Fibroblast of upper back skin (primary cell): ENCODE measurements at places on chromosomes 2 and 18.

GRCh38 chr2:213104092-213104902 lies 47.1 kb downstream of the IKZF2 start:
- DNase-seq, result peak; percentile 35

GRCh38 chr2:216217904-216218260 lies 108.7 kb downstream of the XRCC5 start:
- DNase-seq, result no peak

GRCh38 chr2:32739664-32740063 lies 111.8 kb downstream of the TTC27 start:
- peak; percentile 37 for DNase-seq

DNA sequence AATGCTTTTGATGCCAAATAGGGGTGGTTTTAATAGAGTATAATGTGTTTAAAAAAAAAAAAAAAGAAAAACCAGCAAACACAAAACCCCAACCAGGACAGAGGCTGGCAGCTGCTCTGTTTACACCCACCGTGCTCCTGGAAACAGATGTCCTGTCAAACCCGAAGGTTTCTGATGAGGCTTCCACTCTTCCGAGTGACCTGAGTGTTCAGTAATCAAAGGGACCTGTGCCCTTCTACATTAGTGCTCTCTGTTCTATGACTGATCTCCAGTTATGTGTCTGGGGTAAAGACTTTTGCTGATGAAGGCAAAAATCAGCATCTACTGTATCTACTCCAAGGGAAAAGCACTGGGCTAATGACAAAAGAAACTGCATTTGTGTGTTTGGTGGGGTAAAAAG lies 3.5 kb upstream of the KLHL29 start:
- no peak for DNase-seq

DNA sequence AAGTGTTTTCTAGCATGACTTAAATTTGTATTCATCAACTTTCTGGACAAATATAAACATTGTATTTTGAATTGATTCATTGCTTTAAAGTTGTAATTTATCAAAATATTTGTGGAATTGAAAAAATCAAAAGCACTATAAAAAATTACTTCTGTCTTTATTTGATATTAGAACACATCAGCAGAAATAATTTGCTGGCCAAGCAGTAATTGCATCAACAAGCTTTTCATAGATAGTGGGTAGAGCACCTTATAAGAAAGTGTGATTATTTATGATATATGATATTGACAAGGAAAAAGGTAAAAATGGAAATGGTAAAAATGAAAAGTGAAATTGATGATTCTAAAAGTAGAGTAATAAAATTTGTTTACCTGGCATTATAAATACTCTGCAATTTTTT lies 861.1 kb downstream of the CPS1 start:
- no peak for DNase-seq

DNA sequence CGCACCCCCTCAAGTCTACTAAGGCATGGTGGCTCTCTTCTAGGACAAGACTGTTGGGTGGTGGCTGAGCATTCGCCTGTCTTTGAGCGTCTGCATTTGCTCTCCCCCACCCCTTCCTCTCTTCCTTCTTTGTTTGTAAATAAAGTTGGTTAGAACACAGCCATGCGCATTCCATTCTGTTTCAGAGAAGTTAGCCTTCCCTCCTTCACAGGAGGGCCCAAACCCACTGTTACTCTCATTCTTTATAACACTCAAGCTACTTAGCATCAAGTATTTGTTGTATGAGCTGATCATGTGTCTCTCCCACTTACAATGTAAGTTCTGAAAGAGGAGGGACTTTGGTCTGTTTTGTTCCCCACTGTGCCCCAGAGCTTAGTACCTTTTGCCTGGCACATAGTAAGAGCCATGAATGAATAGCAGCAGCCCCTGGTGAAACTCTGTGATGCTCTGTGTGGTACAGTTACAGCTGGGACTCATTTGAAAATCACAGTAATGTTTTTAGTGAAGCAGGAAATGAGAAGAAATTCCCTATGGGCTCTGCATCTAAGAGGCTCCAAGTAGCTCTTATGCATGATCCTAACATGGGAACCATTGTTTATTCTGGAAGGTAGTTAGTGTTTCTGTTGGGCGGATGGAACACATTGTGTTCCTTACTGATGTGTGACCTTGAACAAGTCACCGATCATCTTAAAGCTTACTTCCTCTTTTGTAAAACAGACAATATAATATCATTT lies 7.7 kb downstream of the MGAT5 start:
- DNase-seq, result peak; percentile 60

- DNase-seq, result no peak
Measured at GRCh38 chr2:232884001-232884421, 13.9 kb downstream of the SNORC start.

GRCh38 chr2:161952783-161953191 lies 121.2 kb downstream of the DPP4 start:
- no peak for DNase-seq

DNA sequence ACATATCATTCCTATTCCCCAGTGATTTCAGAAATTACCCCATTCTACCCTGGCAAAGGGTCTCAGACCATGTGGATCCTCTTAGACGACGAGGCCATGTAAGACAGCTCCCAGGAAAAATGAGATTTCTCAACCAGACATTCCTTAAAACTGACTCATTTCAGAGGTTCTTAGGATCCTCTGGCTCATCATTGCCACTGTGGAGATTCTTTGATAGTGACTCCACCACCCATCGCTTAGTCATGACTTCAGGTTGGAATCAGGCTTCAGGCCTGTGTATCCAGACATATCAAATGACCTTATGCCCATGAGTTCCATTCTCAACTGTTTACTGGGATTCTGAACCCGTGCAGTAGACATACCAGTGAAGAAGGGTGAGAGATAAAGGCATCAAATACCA lies 245.6 kb upstream of the TCF4 start:
- DNase-seq, result peak; percentile 100

- no peak for DNase-seq
Measured at GRCh38 chr2:65021709-65022108, 32.5 kb downstream of the SLC1A4 start.
